Head of caudate nucleus (tissue), 42 donors: ENCODE measurements at places on chromosomes 11 and 22.

- no peak for DNase-seq
Observed at GRCh38 chr11:10350334-10350733, 45.5 kb downstream of the ADM start.

- no peak for DNase-seq
Observed at GRCh38 chr11:40202589-40203270, 1256.7 kb downstream of the LRRC4C start.

DNA sequence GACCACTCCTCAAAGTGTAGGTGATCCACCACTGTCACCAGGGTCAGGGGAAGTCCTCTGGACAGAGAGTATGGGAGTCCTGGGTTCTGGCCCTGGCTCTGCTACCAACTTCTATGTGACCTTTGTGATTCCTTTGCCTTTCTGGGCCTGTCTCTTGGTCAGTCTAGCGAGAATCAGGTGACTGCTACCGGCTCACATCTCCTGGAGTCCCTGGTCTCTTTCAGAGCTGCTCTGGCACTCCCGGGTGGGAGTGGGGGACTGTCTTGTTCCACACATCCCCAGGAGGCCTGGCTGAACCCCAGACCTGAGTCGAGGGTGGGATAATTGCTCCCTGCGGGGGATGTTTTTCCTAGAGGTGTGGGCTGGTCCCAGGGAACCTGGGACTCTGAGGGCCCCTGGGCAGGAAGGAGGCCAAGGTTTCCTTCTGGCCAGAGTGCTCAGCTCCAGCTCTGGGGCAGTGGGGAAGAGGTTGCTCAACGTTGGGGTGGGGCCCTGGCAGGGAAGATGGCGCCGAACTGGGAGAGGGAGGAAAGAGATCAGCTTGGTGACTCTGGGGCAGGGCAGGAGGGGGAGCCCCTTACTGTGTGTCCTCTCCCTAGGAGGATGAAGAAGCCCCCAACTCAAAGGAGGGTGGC is 2.1 kb downstream of the SOX10 start:
- DNase-seq = no peak

DNA sequence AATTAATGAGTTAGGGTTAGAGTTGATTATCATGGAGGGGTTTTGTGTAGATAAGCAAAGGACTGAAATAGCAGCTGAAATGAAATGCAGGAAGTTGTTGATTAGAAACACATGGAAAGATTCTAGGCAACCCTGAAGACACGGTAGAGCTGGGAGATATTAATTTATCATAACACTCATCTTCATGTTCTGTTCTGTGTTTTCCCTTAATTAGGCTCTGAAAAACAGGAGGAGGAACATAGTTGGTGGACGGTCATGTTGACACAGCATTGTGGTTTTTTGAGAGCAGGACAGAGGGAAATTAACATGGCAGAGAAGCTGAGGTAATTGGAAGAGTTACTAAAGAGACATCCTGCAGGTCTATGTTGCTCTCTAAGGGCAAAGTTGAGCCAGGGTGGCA is 138.8 kb upstream of the UBASH3B start:
- DNase-seq = no peak

DNA sequence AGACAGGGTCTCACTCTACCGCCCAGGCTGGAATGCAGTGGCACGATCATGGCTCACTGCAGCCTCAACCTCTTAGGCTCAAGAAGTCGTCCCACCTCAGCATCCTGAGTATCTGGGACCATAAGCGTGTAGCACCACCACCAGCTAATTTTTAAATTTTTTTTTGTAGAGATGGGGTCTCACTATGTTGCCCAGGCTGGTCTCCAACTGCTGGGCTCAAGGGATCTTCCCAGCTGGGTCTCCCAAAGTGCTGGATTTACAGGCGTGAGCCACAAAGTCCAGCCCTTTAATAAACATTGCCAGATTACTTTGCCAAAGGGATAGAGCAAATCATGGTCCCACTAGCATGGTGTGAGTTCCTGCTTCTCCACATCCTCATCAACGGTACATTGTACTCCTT is 45.6 kb downstream of the KMT5B start:
- no peak for DNase-seq

DNA sequence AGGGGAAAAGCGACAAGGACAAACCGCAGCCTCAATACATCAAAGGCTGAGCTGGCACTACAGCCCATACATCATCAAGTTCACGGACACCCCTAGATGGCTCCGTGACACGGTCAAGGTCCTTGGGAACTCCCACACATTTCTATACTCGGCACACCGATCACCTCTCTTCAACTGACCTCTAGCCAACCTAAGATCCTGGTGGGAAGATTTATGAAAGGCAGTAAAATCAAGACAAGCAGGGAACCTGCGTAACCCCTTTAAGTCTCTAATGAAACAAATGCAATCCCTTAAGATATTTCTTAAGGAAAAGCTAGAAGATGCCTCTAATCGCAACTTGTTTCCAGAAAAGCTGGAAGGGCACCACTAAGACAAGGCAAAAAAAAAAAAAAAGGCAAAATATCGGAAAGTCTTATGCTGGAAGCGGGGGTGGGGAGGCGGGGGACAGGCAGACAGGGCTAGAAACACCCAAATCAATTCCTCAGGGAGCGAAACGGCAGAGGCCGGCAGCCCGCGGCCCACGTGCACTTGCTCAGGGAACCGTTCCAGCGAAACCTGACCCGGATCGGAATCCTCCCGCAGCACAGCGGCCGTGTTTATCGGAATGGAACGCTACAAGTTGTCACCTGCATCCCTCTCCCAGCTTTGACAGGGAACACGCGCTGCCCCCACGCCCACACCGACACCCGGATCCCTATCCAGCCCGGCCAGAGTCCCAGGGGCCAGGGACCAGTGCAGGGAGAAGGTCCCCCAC is 1.4 kb downstream of the ARHGAP20 start:
- DNase-seq = peak; percentile 62

GRCh38 chr11:66123902-66124301 is 53.8 kb downstream of the PACS1 start:
- no peak for DNase-seq

GRCh38 chr11:35153280-35153679 is 14.3 kb downstream of the CD44 start:
- no peak for DNase-seq

DNA sequence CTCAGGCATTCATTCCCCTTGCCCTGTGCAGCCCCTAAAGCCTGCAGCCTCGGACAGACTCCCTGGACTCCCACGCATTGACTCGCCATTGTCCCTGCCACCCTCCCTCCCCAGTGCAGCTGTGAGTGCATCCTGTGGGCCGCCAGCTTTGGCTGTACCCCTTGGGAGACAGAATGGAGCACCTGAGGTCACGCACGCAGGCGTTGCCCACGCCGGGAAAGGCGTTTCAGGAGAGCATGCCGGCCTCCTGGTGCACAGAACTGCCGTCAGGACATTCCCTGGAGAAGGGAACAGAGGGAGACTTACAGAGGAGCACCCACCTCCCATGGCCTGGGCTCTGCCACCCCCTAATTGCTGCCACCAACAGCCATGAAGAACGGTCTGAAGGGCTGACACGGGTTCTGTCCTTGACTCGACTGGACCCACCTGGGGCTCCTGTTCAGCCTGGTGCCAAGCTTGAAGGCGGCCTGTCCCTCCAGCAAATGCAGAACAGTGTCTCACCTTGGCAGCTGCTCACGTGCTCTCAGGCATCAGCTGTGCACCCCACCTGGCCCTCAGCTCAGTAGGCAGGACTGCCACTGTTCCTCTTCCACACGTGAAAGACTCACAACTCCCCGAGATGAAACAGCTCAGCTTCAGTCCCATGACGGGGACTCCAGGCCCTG is 503.8 kb downstream of the BRD1 start:
- DNase-seq = no peak

GRCh38 chr11:33060271-33060670 is 20.9 kb downstream of the TCP11L1 start:
- DNase-seq = no peak

GRCh38 chr11:47565340-47566148 is at the start of gene PTPMT1:
Gene PTPMT1 (plus strand): TSS chr11:47565599. CDS start chr11:47565623, 24 bp downstream.
- DNase-seq = peak; percentile 70

DNA sequence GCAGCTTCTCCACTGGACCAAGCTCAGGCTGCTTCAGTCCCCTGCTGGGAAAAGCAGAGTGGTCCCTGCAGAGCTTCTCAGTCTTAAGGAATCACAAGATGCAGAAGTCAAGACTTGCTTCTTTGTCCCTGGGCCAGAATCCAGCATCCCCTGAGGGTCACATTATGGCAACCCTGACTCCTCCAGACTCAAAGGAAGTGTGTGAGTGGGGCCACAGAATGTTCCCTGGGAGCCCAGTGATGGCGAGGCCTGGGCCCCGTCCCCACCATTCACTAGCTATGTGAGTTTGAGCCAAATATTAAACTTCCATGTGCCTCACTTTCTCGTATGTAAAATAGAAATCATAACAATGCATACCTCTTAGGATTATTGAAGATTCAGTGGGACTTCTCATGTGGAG is 122.2 kb upstream of the NCAM1 start:
- no peak for DNase-seq

DNA sequence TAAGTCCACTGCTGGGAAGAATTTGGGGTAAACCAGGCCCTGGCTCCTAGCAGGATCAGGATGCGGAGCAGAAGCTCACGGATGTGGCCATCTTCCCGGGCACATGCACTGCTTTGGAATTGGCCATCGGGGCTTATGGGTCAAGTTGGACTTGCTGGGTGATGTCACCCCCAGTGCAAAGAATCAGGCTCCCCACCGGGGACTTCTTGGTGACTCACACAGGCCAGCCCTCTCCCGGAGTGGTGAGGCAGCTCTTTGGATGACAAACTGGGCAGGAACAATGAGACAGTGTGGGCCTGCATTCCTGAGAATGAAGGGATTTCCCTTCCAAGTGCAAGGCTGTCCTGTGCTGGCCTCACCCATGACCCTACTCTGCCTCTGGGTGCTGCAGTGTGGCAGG is 128.8 kb upstream of the ANO1 start:
- no peak for DNase-seq

DNA sequence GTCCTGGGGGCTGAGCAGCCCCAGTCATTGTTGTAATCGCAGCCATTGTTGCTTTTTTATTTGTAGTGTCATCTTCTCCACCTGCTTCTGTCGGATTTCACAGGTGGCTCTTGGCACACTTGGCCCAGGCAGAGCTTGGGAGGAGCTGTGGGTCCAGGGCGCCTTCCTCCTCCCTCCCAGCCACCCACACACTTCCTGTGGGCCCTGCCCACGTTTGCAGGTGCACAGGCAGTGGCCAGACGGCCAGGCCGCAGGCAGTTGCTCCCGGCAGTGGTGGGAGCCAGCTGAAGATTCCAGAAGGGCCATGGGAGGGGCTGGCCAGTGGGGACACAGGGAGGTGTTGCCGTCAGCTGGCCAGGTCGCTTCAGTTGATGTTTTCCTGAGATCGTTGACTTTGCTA is 1191.9 kb downstream of the BRD1 start:
- no peak for DNase-seq

DNA sequence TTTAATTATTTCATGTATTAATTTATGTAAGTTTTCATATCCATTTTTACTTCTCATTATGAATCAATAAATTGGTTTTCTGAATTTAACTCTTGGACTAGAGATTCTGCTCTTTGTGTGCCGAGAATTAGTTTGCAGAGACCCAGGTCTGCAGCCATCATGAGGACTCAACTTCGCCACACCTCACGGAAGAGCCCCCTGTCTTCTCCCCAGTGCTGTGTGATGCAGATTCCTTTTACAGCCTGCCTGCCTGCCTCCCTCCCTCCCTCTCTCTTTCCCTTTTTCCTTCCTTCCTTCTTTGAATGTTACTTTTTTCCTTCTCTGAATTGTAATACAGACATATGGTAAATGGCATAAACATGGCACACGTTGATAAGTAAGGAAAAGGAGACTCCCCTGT is 947.7 kb downstream of the TBC1D22A start:
- DNase-seq = no peak

DNA sequence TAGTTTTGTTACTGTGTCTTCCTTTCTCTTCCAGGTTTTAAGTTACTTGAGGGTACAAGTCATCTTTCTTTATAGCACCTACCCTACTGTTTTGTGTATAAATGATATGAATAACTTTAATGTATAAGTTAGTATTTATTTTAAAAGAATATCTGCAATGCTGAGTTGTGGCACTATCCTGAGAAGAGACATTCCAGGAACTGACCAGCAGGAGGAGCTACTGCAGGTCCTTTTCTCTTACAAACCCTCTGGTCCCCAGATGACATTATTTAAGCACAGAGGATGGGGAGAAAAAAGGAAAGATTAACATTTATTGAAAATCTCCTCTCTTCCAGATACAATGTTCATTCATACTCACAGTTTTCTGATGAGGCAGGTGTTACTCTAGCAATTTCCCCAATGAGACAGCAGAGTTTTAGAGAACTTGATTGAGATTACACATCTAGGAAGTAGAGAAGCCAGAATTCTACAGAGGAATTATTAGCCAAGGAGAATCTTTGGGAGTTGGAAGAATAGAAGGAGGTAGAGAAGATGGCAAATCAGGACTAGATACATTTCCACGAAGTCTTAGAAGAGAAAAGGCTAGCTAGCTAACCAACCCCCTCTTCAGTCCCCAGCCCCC is 541.2 kb upstream of the API5 start:
- peak; percentile 50 for DNase-seq

GRCh38 chr22:50217543-50218152 is 16.8 kb downstream of the SELENOO start:
- no peak for DNase-seq

DNA sequence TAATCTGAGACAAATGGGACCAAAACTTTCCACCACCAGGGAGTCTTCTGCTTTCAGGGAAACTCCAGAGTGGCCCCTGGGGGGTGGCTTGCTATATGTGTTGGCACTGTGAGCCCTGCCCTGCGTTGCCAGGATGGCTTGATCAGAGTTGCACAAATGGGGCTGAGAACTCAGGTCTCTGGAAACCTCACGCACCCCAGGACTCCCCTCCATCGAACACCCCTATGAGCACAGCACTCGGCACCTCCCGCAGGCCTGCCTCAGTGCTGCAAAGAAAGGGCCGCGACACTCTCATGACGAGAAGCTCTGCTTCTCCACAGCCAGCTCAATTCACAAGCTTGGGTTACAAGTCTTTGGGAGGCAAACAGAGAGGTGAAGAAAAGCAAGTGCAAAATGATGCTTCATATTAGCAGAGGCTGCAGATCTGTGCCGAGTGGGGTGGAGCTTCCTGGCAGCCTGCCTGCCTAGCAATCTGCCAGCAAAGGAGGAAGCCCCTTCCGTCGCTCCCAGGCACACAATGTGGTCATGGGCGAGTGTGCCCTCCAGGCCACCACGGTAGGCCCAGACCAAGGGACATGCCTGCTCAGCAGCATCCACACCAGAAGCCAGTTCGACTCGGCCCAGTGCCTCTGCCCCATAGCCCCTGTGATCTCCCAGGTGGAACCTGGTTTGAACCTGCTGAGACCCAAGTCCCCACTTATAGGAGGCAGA is 55.7 kb downstream of the MYH9 start:
- peak; percentile 75 for DNase-seq

DNA sequence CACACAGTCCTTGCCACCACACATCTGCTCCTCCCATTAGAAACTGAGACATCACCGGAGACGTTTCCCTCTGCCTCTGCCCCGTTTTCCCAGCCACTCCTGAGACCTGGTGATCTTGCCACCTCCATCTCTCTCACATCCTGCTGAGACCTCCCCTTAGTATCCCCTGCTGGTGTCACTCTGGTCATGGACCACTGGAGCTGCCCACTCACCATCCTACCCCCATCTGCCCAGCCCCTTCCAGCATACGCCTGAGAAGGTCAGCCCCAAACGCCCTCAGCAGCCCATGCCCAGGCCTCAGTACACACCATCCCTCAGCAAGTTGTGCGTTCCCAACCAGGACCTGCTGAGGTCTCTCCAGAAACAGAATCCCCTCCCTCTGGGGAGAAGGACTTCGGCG is 64.3 kb downstream of the SHANK2 start:
- no peak for DNase-seq

- no peak for DNase-seq
Observed at GRCh38 chr22:50700387-50701075, 27.9 kb downstream of the SHANK3 start.

GRCh38 chr11:97607291-97608000 is 1217.6 kb downstream of the JRKL start:
- DNase-seq = no peak
